HuH-7.5 (cell line): ENCODE measurements at places on chromosomes 16 and 17.

GRCh38 chr17:12712941-12713340 lies 47.3 kb downstream of the MYOCD start:
- DNase-seq, result no peak

- DNase-seq, result no peak
Observed at GRCh38 chr16:47132308-47132707, 11.4 kb downstream of the NETO2 start.

- DNase-seq, result no peak
Observed at GRCh38 chr16:26598061-26598460, 468.7 kb upstream of the C16orf82 start.

DNA sequence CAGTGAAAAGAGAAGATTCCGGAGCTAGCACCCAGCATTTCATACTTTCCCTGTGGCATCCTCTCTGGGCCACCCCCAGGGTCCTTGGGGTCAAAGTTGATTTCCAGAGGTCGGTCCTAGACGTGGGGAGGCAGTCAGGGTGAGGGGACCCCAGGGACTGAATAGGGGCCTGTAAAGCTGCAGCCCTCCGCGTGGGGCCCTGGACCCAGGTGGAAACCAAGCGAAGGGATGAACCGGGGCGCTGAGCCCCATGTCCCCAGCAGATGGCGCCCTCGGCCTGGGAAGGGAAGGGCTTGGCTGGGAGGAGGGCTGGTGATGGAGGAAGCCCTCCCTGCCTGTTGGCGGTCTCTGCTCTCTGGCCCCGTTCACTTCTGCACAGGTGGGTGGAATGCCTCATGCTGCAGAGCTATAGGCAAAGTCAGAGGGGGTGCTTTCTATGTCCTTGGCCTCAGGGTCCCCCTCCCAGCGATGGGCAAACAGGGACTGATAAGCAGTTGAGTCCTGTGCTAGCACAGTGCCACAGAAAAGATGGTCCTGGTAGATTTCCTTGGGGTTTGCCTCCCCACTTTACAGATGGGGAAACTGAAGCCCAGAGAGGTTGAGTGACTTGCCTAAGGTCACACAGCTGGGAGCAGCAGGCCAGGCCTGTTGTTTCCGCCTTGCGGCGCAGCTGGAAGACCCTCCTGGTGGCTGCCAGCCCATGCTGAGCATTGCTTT lies 163.4 kb upstream of the CIBAR2 start:
- peak; percentile 97 for DNase-seq

DNA sequence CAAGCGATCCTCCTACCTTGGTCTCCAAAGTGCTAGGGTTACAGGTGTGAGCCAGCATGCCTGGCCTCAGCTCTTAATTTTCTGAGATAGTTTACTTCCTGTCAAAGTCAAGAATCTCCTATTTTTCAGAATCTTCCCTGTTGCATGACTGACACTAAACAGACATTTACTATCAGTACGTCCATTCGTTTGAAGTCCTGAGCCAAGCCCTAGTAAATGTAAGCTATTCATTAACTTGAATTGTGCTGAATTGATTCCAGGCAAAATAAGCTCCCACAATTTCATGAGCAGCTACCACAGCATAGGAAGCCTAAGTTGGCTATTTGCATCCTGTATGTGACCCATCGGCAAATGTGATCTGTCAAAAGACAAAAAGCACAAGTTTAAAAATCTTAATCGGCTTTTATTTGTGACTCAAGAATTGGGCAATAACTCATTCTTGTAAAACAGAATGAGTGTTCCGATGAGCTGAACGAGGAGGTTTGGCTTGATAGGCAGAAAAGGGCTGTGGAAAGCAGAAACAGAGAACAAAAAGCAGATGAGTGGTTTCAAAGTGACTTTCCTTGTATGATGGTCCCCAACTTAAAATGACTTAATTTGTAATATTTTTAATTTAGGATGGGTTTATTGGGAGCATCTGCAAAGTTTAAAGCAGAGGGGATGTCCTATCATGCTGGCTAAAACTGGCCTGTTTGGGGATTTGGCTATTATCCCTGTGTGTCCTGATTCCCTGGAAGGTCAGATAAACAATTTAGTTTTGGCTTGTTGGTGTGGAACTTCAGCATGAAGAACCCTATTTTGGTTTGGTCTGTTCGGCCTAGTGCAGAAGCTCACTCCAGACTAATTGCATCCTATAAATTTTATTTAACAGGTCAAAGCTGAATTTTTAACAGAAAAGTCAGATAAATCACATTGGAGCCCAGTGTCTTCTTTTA lies 14.2 kb downstream of the RNF112 start:
- DNase-seq, result no peak

GRCh38 chr16:5977329-5977728 lies 879.7 kb upstream of the EEF2KMT start:
- DNase-seq, result no peak

GRCh38 chr16:76787394-76787793 lies 403.6 kb upstream of the MON1B start:
- no peak for DNase-seq

DNA sequence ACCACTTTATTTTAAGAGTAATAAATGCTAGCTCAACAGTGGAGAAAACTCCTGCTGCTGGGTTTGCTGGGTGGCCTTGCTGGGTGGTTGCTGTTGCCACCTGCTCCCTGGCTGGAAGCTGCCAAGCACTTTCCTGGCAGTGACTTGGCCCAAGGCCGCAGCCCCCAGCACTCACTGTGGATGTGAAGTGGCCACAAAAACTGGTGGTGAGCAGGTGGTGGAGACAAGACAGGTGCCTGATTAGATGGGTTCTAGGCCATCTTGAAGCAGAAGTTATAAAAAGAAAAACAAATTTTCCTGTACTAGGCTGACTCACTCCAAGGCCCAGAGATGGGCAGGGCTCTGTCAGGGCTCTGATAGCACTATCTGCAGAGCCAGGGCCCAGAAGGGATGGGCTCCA lies 224.7 kb upstream of the NLRP1 start:
- no peak for DNase-seq
